ENCODE measurements at places on chromosomes 2 and 18. TPM values are rescaled to one million over a fixed set of nuclear protein-coding genes. Genes with fewer than 3 reads are reported as not detected.

The TMEM37 gene
- 9.6 TPM for total RNA-seq

The SLC9A4 gene
- 0.11 TPM for total RNA-seq

The SIX3 gene
- 6.6 TPM for total RNA-seq

The TRABD2A gene
- total RNA-seq, result 7.5 TPM

The CENPA gene
- total RNA-seq, result 37.4 TPM

The PARD6G gene
- total RNA-seq, result 14.4 TPM

The CHMP1B gene
- 37.2 TPM for total RNA-seq

The NDC80 gene
- 43.0 TPM for total RNA-seq

The ST6GAL2 gene
- 8.6 TPM for total RNA-seq

The TXNDC2 gene
- total RNA-seq, result 0.09 TPM

The SELENOI gene
- 53.1 TPM for total RNA-seq

The NEU2 gene
- not detected for total RNA-seq

The RAB31 gene
- total RNA-seq, result 34.9 TPM

The CRYGD gene
- total RNA-seq, result 6.3 TPM

The CBLN2 gene
- total RNA-seq, result not detected

The REL gene
- total RNA-seq, result 8.4 TPM

The TET3 gene
- 16.4 TPM for total RNA-seq

The UGT1A4 gene
- total RNA-seq, result not detected

The POTEJ gene
- not detected for total RNA-seq

The CDH2 gene
- 16.9 TPM for total RNA-seq

The UCN gene
- 0.68 TPM for total RNA-seq

The EGR4 gene
- total RNA-seq, result 0.09 TPM

The CLHC1 gene
- 6.9 TPM for total RNA-seq

All from WTC11 (cell line).